AG10803 (cell line): ENCODE measurements at places on chromosomes 2 and 18.

DNA sequence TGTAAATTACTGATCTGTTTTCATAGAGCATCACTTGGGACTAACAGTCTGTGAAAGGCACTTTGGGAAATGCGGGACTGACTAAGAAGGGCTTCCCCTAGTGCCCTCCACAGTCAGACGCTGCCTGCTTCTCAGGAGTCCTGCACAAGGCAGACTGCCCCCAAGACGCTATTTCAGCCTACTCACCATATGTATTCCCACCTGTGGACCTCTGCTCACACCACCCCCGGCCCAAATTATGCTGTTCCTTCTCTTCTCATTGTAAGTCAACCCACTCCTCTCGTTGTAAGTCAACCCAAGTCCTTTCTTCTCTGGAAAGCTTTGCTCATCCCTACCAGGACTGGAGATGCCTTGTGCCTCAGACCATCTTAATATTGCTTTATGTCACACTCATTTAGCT, 175.3 kb downstream of the GFPT1 start:
- no peak for DNase-seq

DNA sequence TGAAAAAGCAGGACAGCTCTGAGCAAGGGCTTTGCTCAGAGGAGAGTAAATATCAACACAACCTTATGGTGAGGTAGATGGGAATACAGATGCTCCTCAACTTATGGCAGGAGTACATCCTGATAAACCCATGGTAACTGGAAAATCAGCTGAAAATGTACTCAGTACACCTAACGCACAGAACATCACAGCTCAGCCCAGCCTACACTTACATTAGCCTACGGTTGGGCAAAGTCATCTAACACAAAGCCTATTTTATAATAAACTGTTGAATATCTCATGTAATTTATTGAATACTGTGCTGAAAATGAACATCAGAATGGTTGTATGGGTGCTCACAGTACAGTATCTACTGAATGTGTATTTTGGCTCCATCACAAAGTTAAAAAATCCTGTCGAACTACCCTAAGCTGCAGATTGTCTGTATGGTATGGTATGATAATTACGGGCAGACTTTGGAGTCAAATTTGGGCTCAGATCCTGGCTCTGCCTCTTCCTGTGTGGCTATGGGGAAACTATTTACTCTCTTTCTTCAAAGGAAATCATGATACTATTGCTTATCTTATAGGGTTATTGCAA, 120.3 kb upstream of the LYPD1 start:
- DNase-seq, result no peak

GRCh38 chr2:236967499-236967783, 118.2 kb upstream of the COPS8 start:
- DNase-seq, result no peak

DNA sequence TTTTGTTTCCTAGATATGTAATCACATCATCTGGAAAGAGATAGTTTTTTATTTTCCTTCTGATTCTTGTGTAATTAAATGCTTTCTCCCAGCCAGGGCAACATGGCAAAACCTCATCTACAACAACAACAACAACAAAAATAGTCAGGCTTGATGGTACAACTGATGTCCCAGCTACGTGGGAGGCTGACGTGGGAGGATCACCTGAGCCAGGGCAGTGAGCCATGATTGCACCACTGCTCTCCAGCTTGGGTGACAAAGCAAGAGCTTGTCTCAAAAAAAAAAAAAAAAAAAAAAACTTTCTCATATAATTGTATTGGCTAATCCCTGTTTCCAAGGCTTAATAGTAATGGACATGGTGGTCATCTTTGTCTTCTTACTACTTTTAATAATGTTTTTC, 26.4 kb upstream of the PGAP1 start:
- DNase-seq, result no peak

DNA sequence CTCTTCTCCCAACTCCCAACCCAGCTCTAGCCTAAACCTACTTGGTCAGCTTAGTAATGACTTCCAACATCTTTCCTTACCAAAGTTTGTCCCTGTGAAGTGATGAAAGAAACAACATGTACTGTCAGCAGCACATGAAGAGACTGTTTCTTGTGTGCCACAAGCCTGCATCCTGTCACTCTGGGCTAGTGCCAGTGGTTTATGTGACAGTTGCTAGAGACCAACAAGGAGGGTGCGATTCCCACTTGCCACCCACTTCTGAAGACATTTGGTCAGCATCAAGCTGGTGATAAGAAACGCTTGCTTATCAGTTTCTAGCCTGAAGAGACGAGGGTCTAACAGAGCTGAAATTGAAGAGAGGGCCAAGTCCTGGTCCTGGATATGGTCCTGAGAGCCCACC, 132.6 kb downstream of the COL4A4 start:
- no peak for DNase-seq

- DNase-seq, result no peak
Observed at GRCh38 chr2:85085563-85085962, 47.6 kb upstream of the TCF7L1 start.

GRCh38 chr2:169366066-169366465, 3.7 kb upstream of the LRP2 start:
- no peak for DNase-seq

GRCh38 chr2:179861027-179861415, 391 bp downstream of the ZNF385B start:
- no peak for DNase-seq

- peak; percentile 58 for DNase-seq
Observed at GRCh38 chr2:105712166-105712915, 32.4 kb upstream of the NCK2 start.
